Psoas muscle (tissue), 8 donors: ENCODE measurements at places on chromosomes 2 and 18.

DNA sequence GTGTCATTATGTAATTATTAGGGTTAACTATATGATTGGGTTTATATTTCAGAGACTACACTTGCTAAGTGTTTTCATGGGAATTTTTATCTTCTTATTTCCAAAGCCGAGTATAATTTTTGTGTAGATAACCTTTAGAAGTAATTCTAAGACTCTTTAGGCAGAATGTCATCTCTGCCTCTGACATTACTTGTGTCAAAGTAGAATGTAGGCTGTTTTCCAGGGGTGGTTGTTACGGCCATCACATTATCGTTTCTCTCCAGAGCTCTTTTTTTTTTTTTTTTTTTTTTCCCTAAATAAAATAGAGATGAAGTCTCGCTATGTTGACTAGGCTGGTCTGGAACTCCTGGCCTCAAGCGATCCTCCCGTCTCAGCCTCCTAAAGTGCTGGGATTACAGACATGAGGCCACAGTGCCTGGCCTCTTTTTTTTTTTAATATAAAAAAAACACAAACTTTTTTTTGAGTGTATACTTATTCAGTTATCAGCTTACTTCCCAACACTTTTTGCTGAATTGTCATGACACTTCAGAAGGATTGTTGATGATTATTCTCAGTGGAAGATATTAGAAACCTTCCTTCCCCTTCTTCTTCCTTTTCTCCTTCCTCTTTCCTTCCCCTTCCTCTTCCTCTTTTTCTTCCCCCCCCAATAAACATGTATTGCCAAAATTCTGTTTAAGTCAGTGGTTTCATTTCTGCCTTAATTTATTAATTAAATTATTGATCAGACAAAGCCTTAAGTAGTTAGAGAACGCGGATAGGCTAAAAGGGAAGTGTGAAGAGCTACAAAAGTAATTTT is 2.3 kb downstream of the PIKFYVE start:
- peaks cover 24% of the 10 kb centered on the region for H3K36me3 ChIP-seq
- peaks cover 30% of the 10 kb centered on the region for H3K4me1 ChIP-seq
- peak overlapping the region; percentile 88 for H3K4me3 ChIP-seq

- H3K4me1 ChIP-seq, result no peaks in the 10 kb centered on the region
- no peak overlapping the region for H3K4me3 ChIP-seq
- DNase-seq, result no peak
- H3K36me3 ChIP-seq, result no peaks in the 10 kb centered on the region
- H3K27ac ChIP-seq, result no peak overlapping the region
- no peaks in the 10 kb centered on the region for H3K27me3 ChIP-seq
Observed at GRCh38 chr18:8978394-8978793, 124.1 kb upstream of the NDUFV2 start.

DNA sequence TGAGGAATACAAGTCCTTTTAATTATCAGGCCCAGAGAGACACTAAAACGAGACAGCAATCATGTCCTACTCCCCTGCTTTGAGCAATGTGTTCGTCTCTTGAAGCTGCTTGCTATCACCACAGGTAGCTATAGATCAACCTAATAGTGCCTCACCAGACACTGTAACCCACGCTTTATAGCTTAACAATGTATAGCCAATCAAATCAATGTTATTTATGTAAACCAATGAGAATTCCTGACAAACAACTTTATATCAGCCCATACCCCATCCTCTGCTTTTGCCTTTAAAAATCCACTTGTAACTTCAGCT is 26.1 kb downstream of the TMEM247 start:
- no peaks in the 10 kb centered on the region for H3K36me3 ChIP-seq
- H3K4me1 ChIP-seq, result peaks cover 4% of the 10 kb centered on the region
- H3K27ac ChIP-seq, result no peak overlapping the region
- DNase-seq, result no peak
- H3K27me3 ChIP-seq, result no peaks in the 10 kb centered on the region

DNA sequence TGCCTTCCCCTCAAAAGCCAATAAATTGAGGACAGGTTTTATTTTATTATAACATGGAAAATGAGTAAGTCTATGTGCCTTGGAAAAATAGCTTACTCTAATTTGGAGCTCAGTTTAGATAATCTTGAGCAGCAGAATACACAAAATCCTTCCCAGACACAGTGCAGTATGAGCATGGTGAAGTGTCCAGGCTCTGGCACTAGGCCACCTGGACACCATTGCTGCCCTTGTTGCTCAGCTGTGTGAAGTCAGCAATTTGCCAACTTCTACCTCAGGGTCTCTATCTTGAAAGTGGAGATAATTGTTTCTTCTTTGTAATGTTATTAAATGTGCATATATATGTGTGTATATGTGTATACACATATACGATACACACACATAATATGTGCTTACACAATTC is 104.9 kb upstream of the CAVIN2 start:
- no peaks in the 10 kb centered on the region for H3K4me1 ChIP-seq
- no peaks in the 10 kb centered on the region for H3K36me3 ChIP-seq
- no peak for DNase-seq
- no peaks in the 10 kb centered on the region for H3K27me3 ChIP-seq
- H3K4me3 ChIP-seq, result no peak overlapping the region

- no peak overlapping the region for H3K4me3 ChIP-seq
- no peaks in the 10 kb centered on the region for H3K27me3 ChIP-seq
- H3K27ac ChIP-seq, result no peak overlapping the region
- no peak for DNase-seq
- no peaks in the 10 kb centered on the region for H3K4me1 ChIP-seq
- H3K36me3 ChIP-seq, result no peaks in the 10 kb centered on the region
Observed at GRCh38 chr18:77470569-77471413, 221.1 kb downstream of the GALR1 start.

GRCh38 chr2:157339965-157340655 is 14.5 kb upstream of the ERMN start:
- no peaks in the 10 kb centered on the region for H3K36me3 ChIP-seq
- DNase-seq, result no peak
- no peaks in the 10 kb centered on the region for H3K27me3 ChIP-seq
- no peak overlapping the region for H3K4me3 ChIP-seq
- H3K4me1 ChIP-seq, result no peaks in the 10 kb centered on the region

DNA sequence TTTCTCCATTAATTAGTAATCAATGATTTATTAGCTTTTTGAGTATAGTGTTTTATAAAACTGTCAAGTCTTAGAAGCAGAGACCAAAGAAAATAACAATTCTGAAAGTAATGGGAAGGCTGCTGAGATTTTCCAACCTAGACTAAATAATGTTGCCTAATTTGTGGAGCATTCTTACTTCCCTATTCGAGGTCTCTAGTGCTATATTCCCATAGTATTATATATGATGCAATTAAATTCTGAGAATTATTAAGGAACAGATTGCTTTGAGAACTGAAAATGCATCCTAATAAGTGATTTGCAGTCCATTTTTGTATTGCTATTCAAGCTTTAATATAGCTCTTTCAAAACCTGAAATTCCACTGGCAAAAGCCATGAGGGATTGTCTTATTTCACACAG is 27.7 kb upstream of the DOCK10 start:
- no peak overlapping the region for H3K27ac ChIP-seq
- no peak for DNase-seq
- no peaks in the 10 kb centered on the region for H3K27me3 ChIP-seq
- H3K36me3 ChIP-seq, result no peaks in the 10 kb centered on the region
- H3K4me1 ChIP-seq, result no peaks in the 10 kb centered on the region
- H3K4me3 ChIP-seq, result no peak overlapping the region

GRCh38 chr2:236776695-236777251 is 207.1 kb downstream of the ACKR3 start:
- no peaks in the 10 kb centered on the region for H3K4me1 ChIP-seq
- no peak overlapping the region for H3K4me3 ChIP-seq
- no peaks in the 10 kb centered on the region for H3K27me3 ChIP-seq
- no peak overlapping the region for H3K27ac ChIP-seq
- H3K36me3 ChIP-seq, result no peaks in the 10 kb centered on the region
- no peak for DNase-seq

GRCh38 chr2:86337244-86337835 is at the start of gene REEP1:
TSS of gene REEP1 (minus strand) at chr2:86337626. CDS start at chr2:86337510, 116 bp downstream.
- H3K36me3 ChIP-seq, result no peaks in the 10 kb centered on the region
- no peaks in the 10 kb centered on the region for H3K27me3 ChIP-seq
- peak within 1 kb of the TSS; percentile 85 for H3K4me3 ChIP-seq
- H3K4me1 ChIP-seq, result peaks cover 16% of the 10 kb centered on the region

GRCh38 chr2:168210895-168211570 is 36.4 kb downstream of the STK39 start:
- DNase-seq, result no peak
- peaks cover 6% of the 10 kb centered on the region for H3K4me1 ChIP-seq
- H3K4me3 ChIP-seq, result peak overlapping the region; percentile 20

DNA sequence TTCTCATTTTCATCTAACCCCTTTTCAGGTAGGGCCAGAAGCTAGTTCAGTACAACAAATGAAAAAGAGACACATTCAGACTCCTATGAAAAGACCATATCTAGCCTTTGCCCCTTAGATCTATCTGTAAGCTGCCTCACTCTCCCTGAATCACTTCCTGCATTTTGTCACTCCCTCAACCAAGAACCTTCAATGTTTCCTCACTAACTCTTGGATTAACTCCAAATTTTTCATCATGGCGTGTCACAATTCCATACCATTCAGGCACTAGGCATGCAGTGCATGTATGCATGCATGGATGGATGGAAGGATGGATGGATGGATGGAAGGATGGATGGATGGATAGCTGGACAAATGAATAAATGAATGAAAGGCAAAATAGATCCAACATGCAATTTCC is 356.9 kb downstream of the TNS1 start:
- no peak overlapping the region for H3K27ac ChIP-seq
- no peaks in the 10 kb centered on the region for H3K36me3 ChIP-seq
- peaks cover 19% of the 10 kb centered on the region for H3K4me1 ChIP-seq
- DNase-seq, result no peak
- H3K27me3 ChIP-seq, result no peaks in the 10 kb centered on the region

DNA sequence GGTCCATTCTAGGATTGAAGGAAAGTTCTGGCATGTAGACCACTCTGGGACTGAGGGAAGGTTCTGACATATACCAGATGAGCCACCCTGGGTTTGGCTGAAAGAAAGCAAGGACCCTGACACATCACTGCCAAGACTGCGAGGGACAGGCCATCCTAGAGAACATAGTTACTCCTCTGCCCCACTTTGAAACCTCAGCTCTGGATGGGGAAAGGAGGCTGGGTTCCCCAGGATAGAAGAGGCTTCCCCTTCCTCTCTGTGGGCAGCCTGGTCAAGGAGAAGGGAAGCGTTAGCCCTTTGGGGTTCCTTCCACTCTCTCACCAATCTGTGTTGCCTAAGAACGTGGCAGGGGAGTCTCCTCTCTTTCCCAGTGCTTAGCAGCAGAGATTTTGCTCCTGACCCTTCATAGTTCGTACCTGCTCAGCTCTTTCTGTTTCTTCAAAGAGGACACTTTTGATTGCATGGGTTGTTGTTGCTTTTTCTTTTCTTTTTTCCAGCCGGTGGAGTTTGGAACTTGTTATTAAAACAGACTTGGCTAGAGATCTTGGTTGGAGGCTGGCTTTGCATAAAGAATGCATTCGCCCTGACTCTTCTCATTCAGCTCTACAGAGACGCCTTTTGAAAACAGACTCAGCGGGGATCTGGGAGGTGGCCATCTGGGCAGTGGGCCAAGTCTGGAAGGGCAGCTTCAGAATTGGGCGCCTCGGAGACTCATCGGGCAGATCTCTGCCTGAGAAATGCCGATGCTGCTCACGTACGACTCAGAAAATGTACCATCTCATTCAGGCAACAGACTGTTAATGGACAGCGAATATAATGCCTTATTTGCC is 166.1 kb downstream of the CLIP4 start:
- H3K4me3 ChIP-seq, result no peak overlapping the region
- DNase-seq, result no peak
- no peaks in the 10 kb centered on the region for H3K27me3 ChIP-seq
- no peak overlapping the region for H3K27ac ChIP-seq
- no peaks in the 10 kb centered on the region for H3K4me1 ChIP-seq

DNA sequence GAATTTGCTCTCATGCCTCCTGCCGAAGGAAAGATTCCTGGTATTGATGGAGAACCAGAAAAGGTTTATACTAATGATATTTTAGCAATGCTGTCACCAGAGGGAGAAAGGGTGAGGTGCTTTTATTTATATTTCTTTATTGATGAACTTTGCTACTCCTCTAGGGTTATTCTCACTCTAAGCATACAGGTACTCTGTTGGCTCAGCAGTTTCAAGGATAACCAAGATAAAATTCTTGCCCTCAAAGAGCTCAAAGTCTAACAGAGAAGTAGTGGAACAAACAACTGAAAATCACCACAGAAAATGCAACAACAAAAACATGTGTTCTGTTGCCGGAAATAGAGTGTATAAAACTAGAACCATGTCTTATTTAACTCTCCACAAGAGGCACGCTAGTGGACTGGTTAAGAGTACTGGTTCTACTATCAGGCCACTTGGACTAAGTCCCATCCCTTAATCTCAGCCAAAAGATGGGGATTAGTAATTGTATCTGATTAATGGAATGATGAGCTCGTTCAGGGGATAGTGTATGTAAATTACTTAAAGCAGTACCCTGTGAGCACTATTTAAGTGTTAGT is 103.6 kb downstream of the DNAH6 start:
- no peak overlapping the region for H3K27ac ChIP-seq
- H3K27me3 ChIP-seq, result no peaks in the 10 kb centered on the region
- H3K4me1 ChIP-seq, result no peaks in the 10 kb centered on the region
- no peak overlapping the region for H3K4me3 ChIP-seq
- no peak for DNase-seq

GRCh38 chr2:28716265-28716865 is 35.3 kb upstream of the PPP1CB start:
- peak overlapping the region; percentile 94 for H3K27ac ChIP-seq
- H3K4me3 ChIP-seq, result no peak overlapping the region
- H3K27me3 ChIP-seq, result no peaks in the 10 kb centered on the region
- H3K36me3 ChIP-seq, result no peaks in the 10 kb centered on the region

- DNase-seq, result no peak
- H3K36me3 ChIP-seq, result no peaks in the 10 kb centered on the region
- no peak overlapping the region for H3K27ac ChIP-seq
- H3K27me3 ChIP-seq, result no peaks in the 10 kb centered on the region
Observed at GRCh38 chr18:51342815-51343214, 145.3 kb upstream of the MEX3C start.

DNA sequence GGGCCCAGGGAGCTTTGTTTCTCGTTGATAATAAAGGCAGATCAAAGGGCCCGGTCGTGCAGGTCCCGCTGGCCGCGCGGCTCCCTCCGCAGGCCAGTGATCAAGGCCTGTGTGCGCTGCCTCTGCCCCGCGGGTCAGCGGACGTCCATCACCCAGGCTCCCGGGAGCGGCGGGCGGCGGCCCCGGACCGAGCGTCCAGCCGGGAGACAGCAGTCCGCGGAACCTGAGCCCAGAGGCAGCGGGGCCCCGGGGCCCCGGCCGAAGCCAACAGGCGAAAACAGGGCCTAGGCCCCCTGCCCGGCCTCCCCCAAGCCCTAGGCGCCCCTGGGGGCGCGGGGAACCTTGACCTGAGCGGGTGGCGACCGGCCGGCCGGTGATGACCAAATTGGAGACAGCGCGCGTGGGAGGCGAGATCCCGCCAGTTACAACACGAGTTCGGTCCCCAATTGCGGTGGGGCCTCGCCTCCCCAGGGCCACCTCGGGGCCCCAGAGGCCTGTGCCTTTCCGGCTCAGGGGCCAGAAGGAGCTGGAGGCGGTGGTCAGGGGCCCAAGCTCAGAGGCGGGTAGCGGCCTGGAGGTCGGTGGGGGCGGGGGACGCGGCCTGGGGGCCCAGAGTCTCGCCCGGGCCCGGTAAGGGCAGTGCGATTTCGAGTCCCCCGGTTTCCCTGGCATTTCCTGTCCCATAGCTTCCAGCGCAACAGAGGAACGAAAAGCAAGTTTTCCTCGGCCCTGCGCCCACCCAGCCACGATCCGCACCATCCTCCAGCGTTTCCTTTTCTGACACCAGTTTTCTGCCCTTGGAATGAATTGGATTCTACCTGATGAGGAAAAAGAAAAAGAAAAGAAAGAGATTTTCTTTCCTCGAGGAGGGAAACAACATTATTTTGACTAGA is 5.9 kb downstream of the SP9 start:
- H3K27me3 ChIP-seq, result no peaks in the 10 kb centered on the region
- no peaks in the 10 kb centered on the region for H3K36me3 ChIP-seq
- H3K4me3 ChIP-seq, result peak overlapping the region; percentile 36
- no peak overlapping the region for H3K27ac ChIP-seq
- peak; percentile 24 for DNase-seq
